ENCODE measurements at places on chromosomes 12 and 14. TPM values are rescaled to one million over a fixed set of nuclear protein-coding genes. Genes with fewer than 3 reads are reported as not detected.

- DNase-seq = no peak
Observed at GRCh38 chr12:123113026-123113425, 37.9 kb downstream of the PITPNM2 start.

DNA sequence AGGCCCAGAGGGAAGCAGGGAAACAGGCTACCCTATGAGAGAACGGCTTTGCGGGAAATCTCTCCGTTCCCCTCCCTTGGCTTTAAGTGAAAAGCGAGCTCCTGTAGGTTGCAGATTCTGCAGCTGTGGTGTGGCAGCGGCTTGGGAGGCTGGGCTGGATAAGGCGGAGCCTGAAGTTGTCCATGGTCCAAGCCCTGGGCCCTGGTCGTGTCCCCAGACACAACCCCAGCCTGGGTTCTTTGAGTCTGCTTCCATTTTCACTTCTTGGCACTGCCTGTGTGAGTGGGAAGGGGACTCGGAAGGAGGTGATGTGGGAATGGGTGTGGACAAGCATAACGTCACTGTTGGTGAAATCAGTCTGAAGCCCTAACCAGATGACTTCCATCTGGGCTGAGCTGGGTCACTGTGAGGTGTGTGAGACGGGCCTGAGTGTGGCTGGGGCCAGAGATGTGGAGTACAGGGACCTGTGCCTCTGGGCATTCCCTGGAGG, 43.0 kb upstream of the CTDSP2 start:
- DNase-seq = peak; percentile 81

TRPV4 gene
- 13.4 TPM for polyA plus RNA-seq

GRCh38 chr12:60501124-60501729, 905.4 kb downstream of the SLC16A7 start:
- no peak for DNase-seq

NTF3 gene
- 12.5 TPM for polyA plus RNA-seq

DNA sequence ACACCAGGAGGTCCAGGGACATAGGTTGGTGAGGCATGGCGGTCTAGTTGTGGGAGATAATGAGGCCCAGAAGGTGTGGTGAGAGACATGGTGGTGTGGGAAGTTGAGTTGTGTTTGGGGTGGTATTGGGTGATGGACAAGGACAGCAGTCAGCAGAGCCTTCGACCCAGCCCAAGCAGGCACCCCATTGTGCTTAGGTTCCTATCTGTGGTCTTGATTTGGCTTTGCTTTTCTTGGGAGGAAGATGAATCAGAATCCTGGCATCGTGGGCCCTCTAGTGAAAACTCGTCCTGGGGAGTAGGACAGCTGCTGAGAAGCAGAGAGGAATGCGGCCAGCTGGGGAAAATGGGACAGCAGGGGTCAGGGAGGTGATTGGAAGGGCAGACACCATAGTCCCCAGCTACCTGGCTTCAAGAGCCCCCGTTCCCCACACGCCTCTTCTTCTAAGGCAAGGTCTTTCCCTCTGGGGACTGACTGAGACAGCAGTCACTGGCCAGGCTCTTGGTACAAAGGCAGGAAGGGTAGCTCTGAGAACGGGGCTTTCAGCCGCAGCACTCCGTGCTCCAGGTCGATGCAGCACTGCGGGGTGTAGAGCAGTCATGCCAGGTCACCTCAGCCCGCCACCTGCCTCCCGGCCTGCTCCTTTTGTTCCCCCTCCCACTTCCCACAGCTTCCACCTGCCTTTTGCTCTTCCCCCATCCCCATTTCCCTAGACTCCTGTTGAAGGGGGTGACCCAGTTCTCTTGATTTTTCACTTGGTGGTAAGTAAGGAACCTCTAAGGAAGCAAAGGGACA, 7.9 kb downstream of the NRIP2 start:
- DNase-seq = no peak

FOXG1 gene
- polyA plus RNA-seq = not detected

- no peak for DNase-seq
Observed at GRCh38 chr12:123839826-123840225, 77.7 kb downstream of the DNAH10 start.

GRCh38 chr12:132188451-132188901, 44.2 kb downstream of the NOC4L start:
- no peak for DNase-seq

GRCh38 chr12:50070314-50071060, 13.1 kb downstream of the ASIC1 start:
- no peak for DNase-seq

- DNase-seq = no peak
Observed at GRCh38 chr14:22225516-22226140, 363.4 kb downstream of the DAD1 start.
